Stimulated activated CD4-positive, alpha-beta T cell treated with anti-CD3 and anti-CD28 coated beads, Interleukin-1b, Interleukin-23, amount 100 ng/mL, for 1 hour (primary cell): ENCODE measurements at places on chromosomes 1 and 21.

- DNase-seq, result no peak
Observed at GRCh38 chr1:111864862-111865261, 109.2 kb downstream of the DDX20 start.

GRCh38 chr1:240667351-240667750 lies 55.4 kb upstream of the GREM2 start:
- DNase-seq, result no peak

GRCh38 chr1:108129999-108130398 lies 70.1 kb downstream of the SLC25A24 start:
- no peak for DNase-seq

DNA sequence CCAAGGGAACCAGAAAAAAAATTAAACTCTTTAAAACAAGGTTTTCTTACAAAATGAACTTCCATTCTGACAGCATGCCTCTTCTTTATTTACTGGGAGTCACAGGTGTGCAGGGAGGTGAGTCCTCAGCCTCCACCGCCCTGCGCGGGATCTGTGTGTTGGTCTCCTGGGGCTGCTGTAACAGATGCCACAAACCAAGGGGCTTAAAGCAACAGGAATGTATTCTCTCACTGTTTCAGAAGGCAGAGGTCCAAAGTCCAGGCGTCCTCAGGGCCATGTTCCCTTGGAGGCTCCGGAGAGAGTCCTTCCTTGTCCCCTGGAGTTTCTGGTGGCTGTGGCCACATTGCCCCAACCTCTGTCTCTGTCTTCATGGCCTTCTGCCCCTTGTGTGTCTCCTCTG lies 123.6 kb upstream of the C1orf174 start:
- no peak for DNase-seq

GRCh38 chr1:234861761-234862160 lies 251.8 kb upstream of the IRF2BP2 start:
- DNase-seq, result no peak

- DNase-seq, result no peak
Observed at GRCh38 chr1:11339346-11340232, 66.6 kb downstream of the UBIAD1 start.

GRCh38 chr1:218878369-218878768 lies 295.3 kb upstream of the LYPLAL1 start:
- DNase-seq, result no peak

- DNase-seq, result no peak
Observed at GRCh38 chr1:215672482-215672881, 105.4 kb downstream of the KCTD3 start.

- no peak for DNase-seq
Observed at GRCh38 chr1:112465122-112465521, 43.6 kb upstream of the WNT2B start.

DNA sequence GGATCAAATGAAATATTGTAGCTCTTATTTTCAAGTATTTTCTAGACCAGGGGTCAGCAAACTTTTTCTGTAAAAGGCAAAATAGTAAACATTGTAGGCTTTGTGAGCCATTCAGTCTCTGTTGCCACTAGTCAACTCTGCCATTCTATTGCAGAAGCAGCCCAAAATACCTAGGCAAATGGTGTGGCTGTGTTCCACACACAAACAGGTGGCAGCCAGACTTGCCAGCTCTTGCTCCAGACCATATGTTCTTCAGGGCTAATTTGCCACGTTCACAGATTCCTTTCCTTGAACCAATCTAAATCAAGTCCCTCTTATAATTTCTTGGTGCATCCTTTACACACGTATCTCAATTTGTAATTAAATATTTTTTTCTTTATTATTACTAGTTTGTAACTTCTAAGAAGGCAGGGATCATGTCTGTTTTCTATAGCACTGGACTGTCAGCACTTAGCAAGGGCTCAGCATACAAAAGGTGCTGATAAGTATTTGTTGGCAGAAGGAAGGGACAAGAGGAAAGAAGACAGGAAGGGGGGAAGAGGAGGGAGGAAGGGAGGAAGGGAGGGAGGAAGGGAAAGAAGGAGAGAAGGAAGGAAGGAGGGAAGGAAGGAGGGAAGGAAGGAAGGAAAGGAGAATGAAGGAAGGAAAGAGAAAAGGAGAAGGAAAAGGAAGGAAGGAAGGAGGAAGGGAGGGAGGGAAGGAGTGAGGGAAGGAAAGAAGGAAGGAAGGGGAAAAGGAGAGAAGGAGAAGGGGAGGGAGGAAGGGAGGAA lies 106.5 kb upstream of the EDEM3 start:
- DNase-seq, result no peak

DNA sequence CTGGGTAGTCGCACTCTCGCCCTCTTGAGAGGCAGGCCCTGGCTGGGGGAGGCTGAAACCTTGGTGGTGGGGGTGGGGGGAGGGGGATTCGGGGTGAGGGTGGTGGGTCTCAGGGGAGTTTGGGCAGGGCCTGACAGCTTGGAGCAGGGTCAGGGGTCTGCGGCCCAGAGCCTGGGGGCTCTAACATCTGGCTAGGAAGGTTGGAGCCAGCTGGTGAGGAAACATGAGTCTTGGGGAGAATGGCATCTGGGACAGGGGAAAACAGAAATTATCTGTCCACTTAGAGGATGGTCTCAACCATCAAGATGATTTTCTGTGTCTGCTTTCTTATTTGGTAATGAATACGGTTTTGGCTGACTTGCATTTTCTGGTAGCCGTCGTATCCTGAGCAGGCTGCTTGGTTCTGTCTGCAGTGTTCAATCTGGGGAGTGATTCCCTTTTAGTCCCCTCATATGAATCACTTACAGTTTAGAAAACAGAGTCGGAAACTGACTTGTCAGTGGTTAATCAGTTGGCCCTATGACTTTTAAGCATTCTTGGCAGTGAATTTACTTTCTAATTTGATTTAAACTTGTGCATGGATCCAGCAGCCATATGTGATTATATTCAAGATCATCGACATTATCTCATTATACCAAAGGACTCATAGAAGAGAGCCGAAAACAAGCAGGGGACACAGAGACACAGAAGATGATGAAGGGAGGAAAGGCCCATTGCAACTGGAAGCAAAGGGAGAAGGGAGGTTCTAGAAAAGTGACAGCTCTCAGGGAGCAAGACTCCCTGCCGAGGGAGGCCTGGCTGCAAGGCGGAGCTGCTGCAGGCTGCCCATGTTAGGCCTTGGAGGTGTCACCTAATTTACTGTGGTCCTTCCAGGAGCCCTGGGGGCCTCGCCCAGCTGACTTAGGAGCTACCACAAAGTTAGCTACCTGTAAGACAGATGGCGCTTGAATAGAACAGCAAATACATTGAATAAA lies 237.6 kb downstream of the SDCCAG8 start:
- no peak for DNase-seq

DNA sequence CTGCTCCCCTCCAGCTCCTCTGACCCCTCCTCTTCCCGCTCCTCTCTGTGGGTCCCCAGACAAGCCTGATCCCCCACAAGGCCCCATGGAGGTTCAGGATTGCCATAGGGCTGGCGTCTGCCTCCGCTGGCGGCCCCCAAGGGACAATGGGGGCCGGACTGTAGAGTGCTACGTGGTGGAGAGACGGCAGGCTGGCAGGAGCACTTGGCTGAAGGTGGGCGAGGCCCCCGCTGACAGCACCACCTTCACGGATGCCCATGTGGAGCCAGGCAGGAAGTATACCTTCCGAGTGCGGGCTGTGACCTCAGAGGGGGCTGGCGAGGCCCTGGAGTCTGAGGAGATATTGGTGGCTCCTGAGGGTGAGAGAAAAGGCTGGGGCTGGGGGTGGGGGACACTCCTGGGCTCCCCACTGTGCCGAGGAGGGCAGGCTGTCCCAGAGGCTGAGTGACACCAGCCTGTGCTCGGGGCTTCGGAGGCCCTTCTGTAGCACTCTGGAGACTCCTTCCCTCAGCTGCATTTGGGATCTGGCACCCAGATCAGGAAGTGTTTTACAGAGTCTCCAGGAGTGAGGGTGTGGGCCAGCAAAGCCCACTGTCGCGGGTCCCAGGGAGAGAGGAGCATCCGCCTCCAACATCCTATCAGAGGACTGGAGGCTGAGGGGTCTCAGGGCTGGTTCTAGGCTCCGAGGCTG lies 25.9 kb downstream of the IGFN1 start:
- DNase-seq, result no peak

DNA sequence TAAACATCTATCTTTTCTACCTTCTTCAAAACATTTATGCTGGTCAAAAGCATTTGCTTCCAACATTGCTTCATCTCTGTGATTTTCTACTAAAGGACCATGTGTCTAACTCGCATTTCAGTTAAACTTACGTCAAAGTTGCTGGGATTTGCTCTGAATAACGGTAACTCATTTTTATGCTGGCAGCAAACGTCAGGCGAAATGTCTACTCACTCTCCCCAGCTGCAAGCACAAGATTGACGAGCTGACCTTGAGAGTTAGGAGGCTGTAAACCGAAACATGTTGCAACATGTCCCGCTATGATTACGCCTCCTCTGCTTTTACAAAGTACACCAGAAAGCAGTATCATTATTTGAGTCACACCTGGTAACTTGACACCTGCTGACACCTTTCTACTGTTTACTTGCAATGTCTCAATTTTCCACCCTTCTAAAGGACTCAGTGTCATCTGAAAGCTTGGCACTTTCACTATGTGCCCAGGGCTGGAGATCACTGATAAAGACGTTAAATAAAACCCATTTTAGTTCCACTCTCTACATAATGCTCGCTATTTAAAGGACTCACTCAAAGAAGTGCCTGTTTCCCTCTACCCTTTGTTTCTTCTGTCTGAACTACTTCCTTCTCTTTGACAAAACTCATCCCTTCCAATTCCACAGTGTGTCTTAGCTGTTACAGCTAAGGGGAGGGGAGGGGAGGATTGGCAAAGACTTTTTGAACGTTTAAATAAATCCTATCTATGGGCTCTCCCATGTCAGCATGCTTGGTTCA lies 111.9 kb downstream of the PTPN14 start:
- DNase-seq, result no peak

DNA sequence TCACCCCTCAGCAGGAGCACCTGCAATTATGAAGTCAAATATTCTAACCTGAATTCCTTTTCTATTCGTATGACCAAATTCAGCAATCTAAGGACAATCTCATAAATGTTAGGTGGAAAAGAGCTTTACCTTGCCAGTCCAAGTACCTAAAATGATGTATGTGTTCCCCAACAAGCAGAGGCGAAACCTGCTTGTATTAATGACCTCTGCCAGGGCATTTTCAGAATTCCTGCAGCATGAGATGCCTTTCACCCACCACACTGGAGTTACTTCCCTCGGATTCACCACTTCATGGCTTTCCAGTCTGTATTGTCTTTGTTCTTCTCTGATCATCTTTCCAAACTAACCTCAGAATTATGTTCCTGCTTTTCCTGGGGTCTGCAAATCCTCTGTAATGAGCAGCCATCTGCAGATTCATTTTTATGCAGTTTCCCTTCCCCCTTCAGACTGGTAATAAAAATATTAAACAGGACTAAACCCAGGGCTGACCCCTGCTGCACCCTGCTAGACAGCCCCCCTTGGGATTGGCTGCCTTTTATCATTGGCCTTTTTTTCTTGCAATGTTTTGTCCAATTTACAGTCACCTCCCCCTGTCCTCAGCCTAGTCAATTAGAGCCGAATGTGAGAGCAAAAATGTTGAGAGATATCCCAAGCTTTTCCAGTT lies 26.6 kb upstream of the CASQ2 start:
- DNase-seq, result no peak
